ENCODE measurements at places on chromosomes 3 and 15. TPM values are rescaled to one million over a fixed set of nuclear protein-coding genes. Genes with fewer than 3 reads are reported as not detected.

- no peak for DNase-seq
These were observed 1.5 kb upstream of the RPLP1 start for GRCh38 chr15:69450968-69451695.

DNA sequence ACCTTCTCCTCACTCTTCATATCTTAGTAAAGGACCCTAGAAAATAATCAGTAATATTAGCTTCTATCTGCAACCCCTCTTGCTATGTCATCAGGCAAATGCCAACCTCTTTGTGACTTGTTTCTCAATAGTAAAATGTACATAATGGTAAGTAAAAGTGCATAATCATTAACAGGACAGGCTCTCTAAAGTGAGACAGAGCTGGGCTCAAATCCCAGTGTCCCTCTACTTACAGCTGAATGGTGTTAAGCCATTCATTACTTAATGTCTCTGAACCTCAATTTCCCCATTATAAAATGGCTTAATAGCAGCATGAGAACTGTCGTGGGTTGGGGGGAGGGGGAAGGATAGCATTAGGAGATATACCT, 62.6 kb upstream of the ATP11B start:
- no peak for DNase-seq

DNA sequence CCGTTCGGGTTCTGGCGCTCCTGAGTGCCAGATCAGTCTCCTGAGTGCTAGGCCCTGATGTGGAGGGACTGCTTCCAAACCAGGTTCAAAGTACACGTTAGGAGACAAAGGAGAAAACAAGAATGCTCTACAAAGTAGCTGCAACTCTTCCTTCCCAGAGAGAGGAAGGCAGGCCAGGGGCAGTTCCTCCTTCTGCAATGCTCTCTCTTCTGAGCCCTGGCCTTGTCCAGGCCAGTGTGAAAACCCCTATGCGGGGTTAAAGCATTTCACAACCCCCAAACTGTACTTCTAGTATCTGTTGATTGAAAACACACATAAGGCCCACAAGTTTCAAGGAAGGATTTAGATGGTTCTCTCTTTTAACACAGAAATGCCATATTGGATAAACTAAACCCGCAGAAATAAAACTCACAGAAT, 9.7 kb upstream of the CALML4 start:
- no peak for DNase-seq

DNA sequence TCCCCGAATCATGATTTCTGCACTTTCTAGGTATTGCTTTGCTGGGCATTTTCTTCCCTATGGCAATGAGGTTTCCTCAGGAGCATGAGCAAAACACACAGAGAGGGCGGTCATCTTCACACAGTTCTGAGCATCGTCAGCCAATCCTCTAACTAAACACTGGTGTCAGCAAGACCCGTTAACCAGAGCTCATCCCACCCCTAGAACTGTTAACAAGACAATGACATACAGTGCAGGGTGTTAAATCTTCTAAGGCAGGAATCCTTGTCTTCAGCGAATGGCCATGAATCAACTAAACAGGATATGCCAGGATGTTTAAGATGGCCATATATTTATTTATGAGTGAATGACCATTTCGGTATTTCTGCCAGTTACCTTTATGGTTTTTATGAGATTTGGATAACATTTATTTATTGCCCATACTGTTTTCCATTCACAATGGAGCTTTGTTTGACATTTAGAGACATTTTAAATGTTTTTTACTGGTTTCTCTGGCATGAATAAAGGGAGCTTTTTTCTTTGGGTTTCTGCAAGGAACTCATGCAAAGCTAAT, 411.5 kb upstream of the PROK2 start:
- no peak for DNase-seq

GRCh38 chr3:188472336-188472735, 318.4 kb downstream of the LPP start:
- DNase-seq: peak; percentile 25

DNA sequence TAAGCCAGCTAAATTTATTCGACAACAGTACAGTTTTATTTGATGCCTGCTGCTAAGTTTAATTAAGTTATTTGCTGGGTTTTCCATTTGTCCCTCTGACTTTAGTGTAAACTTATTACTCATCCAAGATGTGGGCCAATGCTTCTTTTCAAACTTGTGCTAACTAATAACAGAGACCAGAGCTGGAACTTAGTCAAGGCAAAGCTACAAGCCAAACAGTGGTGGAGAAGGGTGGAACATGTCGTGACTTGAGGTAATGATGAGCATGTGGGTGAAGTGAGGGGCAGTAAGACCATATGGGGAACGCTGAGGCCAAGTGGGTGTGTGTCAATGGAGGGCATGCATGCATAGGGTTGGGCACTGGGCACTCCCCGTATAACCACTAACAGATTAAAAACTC, 63.9 kb downstream of the NMD3 start:
- DNase-seq: no peak

GRCh38 chr3:46466871-46467403, 2.2 kb upstream of the LTF start:
- DNase-seq: no peak

DNA sequence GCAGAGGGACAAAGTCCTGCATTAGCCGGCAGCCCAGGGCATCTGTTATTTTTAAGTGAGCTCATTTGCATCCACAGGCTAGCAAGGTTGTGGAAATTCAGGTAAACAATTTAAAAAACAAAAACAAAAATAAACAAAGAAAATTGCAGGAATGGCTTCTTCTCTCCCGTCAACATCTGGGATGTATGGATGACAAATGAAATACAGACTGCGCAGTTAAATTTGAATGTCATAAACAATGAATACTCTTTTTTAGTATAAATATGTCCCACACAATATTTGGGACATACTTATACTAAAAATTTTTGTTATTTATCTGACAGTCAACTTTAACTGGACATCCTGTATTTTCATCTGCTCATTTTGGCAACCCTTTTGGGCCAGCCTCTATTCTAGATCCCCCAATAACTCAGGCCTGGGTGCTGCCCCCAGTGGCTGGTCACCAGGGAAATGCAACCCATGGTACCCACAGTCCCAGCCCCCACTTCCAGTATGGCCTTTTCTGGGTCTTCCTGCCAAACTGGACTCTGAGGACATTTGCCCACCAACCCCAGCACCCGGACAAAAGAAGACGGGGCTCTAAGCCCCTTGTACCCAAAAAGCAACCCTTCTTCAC, 12.7 kb downstream of the GRM2 start:
- no peak for DNase-seq

DNA sequence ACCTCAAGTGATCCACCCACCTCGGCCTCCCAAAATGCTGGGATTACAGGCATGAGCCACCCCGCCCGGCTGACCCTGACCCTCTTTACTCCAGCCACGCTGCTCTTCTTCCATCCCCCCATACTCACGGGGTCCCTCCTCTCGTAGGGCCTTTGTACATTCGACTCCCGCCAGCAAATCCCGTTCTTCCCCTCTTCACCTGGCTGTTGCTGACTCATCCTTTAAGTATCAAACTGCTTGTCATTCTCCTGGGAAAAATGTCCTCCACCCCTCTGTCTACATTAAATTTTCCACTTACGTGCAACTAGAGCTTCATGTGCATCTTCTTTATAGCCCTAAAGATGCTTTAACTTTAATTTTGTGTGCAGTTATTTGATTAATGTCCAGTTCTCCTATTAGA, 203.1 kb downstream of the OPA1 start:
- no peak for DNase-seq

DNA sequence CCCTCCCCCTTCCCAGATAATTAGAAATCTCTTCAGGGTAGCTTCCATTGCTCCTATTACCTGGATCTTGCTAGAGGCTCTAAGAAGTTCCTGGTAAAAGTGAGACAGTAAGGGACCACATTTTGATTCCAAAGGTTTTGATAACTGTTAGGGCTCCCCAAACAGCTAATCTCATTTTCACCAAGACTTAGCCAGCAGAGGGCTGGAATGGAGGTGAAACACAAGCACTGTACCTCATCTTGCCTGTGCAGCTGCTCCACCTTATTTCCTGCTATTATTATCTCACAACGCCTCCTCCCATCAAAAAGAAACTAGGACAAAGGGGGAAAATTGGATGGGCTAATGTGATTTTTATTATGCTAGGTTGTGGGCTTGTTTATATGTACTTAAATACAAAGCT, 7.3 kb downstream of the SETD5 start:
- DNase-seq: no peak

DNA sequence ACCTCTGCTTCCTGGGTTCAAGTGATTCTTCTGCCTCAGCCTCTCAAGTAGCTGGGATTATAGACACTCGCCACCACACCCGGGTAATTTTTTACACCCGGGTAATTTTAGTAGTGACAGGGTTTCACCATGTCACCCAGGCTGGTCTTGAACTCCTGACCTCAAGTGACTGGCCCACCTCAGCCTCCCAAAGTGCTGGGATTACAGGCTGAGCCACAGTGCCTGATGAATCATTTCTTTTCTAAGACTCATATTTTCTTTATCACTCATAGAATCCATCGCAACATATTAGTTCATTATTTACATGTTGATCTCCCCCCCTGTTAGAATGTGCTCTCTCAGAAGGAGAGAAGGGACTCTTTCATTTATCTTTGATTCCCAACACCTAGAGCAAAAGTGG, 109.5 kb upstream of the PTPRG start:
- no peak for DNase-seq

GRCh38 chr15:66046326-66046725, 177.0 kb downstream of the RAB11A start:
- DNase-seq: no peak

- no peak for DNase-seq
These were observed 17.3 kb downstream of the C3orf18 start for GRCh38 chr3:50550079-50550736.

- DNase-seq: no peak
These were observed at the start of gene ACOX2 for GRCh38 chr3:58536501-58537411. TSS of gene ACOX2 (minus strand) at chr3:58537190. CDS start at chr3:58535106, 2,084 bp downstream.

DNA sequence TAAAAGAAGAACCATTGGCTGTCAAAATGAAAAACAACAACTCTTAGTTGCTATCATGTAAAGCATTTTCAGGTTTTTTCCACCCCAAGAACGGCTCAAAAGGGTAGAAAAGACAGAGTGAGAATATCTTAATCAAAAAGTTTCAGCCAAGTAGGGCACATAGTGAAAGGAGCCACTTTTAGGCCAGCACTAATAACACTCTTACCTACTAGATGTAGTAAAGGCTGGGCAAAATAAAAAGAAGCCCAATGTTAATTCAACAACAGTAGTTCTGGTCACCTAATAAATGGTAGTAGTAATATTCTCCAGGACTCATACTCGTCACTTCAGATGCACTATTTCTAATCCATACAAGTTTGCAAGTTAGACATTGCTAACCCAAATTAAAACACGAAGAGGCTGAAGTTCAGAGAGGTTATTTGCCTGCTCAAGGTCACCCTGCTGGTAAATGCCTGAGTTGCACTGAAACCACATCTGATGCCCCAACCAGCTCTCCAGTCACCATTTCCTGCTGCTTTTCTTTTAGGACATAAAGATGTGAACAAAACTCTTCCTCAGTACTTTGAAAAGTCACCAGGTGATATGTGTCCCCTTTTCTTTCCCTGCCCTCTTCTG, 7.5 kb downstream of the GOLIM4 start:
- DNase-seq: no peak

DNA sequence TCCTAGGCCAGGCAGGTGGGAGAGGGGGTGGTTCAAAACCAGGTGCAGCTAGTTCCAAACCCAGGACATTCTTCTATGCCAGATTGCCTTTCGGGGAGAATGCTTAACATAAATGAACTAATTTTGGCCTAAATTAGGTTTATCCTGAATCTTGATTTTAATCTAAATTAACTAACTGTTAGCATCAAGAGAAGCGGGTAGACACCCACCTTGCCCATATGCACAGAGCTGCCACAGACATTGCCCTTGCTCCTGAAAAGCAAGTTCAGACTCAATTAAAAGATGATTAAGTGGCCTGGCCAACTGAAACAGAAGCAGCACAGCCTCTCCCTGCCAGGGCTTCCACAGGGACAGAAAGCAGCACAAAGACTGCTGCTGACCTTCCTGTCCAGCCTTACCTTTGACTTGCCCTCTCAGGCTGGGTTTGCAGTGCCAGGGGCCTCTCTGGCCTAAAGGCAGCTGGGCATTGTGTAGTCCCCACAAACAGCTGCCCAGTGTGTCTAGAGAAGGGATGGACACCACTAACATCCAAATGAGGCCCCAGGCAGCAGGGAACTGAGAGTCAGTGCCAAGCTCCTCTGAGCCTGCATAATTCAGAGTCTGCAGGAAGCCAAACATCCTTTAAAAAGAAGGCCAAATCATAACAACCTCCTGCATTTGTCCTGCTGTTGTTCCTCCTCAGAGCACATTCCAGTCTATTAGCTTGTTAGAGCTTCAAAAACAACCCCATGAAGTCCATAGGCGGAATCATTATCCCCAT, 15.4 kb upstream of the OXTR start:
- no peak for DNase-seq

Gene CHRNA5
- 4.7 TPM for total RNA-seq

Gene SCN5A
- total RNA-seq: 6.4 TPM

Gene GADL1
- total RNA-seq: not detected

Gene POPDC2
- total RNA-seq: 1.0 TPM

Gene PARP3
- 22.5 TPM for total RNA-seq

Gene ABI3BP
- total RNA-seq: 0.84 TPM

Gene PAQR5
- 6.4 TPM for total RNA-seq

Gene IL1RAP
- 10.8 TPM for total RNA-seq

Gene WDR72
- total RNA-seq: 0.62 TPM

Gene SPATA12
- 0.48 TPM for total RNA-seq
